Kidney epithelial cell (primary cell): ENCODE measurements at places on chromosomes 13 and 19.

DNA sequence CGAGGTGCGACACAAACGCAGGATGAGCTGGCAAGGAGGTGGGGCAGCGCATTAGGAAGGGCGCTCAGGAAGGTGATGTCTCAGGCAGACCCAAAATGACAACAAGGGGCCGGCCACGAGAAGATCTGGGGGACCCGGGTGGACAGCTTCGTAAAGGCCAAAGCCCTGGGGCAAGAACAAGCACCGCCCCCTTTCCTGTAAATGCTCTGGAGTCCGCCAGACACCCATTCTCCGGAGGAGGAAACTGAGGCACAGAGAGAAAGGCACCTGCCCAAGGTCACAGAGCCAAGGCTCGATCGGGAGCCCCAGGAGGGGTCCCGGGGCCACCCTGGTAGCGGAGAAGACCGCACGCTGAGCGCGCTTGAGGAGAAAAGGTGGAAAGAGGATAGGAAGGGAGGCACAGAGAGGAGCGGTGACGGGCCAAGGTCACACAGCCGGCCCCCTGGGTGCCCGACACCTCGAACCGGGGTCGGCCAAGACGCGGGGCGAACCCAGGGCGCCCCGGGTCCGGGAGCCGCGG lies 571 bp downstream of the SAFB2 start:
- no peak for DNase-seq

GRCh38 chr19:58394821-58395219 lies 636 bp upstream of the RNF225 start:
- no peak for DNase-seq

- no peak for DNase-seq
Measured at GRCh38 chr13:35711909-35712308, 235.4 kb upstream of the MAB21L1 start.

DNA sequence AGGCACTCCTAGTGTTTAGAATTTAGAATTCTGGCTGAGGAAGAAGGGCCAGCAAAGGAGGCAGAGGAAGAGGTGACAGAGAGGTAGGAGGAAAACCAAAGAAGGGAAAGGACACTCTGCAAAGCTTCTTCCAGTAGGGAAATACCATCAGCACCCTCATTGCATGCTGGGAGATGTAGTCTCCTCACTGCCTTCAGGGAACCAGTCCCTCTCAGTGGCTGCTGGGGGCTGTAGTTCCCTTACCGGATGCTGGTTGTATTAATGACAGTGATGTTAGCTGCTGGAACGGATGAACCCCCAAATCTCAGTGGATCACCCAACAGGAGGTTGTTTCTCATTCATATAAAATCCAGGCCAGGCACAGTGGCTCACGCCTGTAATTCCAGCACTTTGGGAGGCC lies 10.1 kb downstream of the GRIN2D start:
- no peak for DNase-seq

DNA sequence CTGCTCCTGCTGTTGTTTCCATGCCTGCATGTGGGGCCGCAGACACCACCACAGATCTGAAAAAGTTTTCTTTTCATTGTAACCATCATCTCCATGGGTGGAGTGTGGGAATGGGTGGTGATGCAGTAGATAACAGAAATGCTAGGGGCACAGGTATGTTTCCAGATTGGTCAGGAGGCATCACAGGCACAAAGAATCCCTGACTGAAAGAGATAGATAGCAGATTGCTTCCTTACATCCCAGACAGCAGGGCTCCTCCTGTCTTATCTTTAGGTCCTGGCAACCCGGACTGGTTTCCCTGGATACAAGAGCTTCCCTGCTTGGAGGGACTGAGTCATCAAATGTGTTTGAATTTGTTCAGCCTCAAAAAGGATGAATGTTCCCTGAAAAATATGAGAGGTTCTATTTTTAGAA lies 1937.6 kb downstream of the PCDH9 start:
- DNase-seq = no peak

GRCh38 chr19:1794424-1795172 lies 17.5 kb downstream of the ATP8B3 start:
- no peak for DNase-seq

DNA sequence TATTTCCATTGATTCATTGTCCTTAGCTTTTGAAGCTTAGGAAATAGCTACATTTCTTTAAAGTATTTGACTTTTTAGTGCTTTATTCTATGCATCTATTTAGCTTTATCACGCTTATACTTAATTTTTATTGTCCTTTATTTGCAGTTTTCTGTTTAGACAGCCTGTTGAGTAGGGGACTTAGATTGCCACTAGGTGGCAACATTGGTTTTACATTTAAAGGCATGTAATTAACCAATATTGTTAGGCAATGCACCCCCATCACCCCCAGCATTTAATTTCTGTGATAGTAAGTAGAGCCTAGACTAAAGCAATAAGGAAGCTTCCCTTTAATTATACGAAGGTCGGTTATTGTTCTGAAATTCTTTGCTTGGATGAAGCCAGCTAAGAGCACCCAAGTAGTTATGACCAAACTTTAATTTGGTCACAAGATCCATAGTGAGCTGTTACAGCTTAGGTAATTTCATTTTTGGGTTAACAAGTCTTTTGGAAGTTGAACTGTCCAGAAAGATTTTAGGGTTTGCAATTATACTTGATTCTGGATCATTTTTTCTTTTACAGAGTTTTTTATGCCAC lies 36.5 kb downstream of the B3GLCT start:
- DNase-seq = peak; percentile 1

- DNase-seq = no peak
Measured at GRCh38 chr13:77860507-77860981, 58.1 kb downstream of the EDNRB start.

- DNase-seq = peak; percentile 63
Measured at GRCh38 chr13:45833663-45834375, 17.7 kb downstream of the SIAH3 start.

GRCh38 chr13:112760435-112760834 lies 70.6 kb downstream of the ATP11A start:
- DNase-seq = no peak

DNA sequence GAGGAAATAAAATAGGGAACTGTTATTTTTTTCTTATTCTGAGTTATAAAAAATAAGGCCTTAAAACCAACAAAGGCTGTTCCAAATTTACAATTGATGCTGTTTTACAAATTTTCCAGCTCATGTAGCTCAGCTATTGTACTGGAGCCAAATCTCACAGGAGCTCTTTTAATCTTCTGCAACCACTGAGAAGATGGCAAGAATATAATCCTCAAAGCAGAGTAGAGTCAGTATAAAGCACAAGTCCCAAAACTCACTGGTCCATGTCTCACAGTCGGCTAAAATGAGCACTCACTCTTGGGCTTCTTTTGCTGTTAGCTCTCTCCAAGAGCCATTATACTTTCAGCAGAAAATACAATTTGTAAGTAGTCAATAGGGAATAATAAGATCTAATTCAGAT lies 1074.4 kb upstream of the PRR20A start:
- no peak for DNase-seq

GRCh38 chr13:30567072-30567471 lies 50.6 kb upstream of the USPL1 start:
- no peak for DNase-seq

GRCh38 chr13:105338773-105339172 lies 1196.7 kb downstream of the EFNB2 start:
- DNase-seq = no peak

GRCh38 chr13:73464758-73465616 lies 406.2 kb downstream of the KLF5 start:
- DNase-seq = no peak

- DNase-seq = no peak
Measured at GRCh38 chr13:83914368-83914767, 32.1 kb upstream of the SLITRK1 start.

GRCh38 chr13:39170711-39171110 lies 132.5 kb downstream of the NHLRC3 start:
- no peak for DNase-seq

GRCh38 chr19:2239771-2240770 lies 3.4 kb downstream of the SF3A2 start:
- no peak for DNase-seq

DNA sequence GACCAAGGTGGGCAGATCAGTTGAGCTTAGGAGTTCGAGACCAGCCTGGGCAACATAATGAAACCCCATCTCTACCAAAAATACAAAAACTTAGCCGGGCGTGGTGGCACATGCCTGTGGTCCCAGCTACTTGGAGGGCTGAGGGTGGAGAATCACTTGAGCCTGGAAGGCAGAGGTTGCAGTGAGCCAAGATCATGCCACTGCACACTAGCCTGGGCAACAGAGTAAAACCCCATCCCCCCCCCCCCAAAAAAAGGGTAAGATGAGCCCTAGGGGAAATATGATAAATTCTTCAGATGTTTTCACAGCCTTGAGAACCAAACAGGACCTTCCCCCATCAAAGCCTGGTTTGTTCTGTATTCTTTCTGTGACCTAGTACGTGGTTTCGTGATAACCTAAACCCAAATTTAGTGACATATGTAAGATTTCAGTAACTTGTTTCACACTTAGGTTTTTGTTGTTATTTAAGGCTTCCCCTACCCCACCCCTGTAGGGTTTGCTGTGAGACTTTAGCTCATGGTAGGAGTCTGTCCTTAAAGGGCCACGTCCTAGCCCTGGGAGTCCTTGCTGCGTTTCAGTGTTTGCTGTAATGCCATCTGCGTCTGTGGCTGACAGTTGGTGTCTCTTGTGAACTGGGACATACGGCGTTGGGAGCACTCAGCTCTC lies 49.6 kb downstream of the MYO9B start:
- DNase-seq = no peak

DNA sequence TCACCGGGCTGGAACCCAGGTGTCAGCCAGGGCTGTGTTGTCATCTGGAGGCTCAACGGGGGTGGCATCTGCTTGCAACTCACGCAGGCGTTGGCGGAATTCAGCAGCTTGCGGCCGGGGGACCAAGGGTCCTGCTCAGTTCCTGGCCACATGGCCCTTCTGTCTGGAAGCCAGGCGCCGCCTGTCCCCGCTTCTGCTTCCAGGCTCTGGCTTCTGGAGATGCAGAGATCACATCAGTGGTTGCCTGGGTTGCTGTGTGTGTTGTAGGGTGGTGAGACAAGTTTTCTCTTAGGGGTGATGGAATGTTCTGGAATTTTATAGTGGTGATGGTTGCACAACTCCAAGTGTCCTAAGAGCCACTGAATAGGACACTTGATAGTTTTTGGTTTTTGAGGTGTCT lies 5.0 kb downstream of the ADAT3 start:
- no peak for DNase-seq

DNA sequence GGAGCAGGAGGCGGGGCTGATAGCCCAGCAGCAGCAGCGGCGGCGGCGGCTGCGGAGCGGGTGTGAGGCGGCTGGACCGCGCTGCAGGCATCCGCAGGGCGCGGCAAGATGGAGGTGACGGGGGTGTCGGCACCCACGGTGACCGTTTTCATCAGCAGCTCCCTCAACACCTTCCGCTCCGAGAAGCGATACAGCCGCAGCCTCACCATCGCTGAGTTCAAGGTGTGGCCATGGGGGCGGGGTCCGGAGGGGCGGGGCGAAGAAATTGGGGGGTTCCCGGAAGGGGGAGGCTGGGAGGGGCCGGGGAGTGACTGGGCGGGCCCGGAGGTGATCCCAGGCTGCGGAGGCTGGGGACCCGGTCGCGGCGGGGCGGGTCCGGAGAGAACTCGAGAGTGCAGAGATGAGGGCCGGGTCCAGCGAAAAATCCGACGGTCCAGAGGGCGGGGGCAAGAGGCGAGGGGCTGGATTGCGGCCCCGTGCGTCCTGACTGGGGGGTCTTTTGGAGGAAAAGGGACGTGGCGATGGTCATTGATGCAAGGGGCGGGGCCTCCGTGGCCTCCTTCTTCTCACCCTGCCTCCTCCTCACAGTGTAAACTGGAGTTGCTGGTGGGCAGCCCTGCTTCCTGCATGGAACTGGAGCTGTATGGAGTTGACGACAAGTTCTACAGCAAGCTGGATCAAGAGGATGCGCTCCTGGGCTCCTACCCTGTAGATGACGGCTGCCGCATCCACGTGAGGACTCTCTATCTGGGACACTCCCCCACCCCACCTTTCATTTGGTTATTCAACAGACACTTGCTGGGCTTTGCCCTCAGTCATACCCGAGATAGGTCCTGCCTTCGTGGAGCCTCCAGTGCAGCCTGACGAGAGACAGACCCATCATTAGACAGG lies at the start of gene TBCB:
Gene TBCB, plus strand, starts transcription at position 16 of the 891 bp plus-strand sequence. Its CDS starts 93 bp downstream, at position 109.
- no peak for DNase-seq

DNA sequence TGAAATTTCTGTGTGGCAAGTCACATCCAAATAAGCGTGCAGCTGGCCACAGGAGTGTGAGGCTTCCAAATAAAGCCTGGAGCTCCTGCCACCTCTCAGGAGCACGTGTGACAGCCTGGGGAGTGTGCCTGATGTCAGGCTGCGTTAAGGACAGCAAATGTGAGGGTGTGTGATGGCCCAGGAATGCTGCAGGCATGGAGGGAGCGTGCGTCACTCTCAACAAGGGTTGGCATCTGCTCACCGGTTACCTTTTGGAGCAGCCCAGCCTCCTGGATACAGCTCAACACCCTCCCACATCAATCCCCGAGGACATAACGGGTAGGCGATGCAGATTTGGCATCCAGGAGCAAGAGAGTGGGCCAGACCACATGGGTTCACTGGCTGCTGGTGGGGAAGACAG lies 19.0 kb downstream of the NUMBL start:
- no peak for DNase-seq

DNA sequence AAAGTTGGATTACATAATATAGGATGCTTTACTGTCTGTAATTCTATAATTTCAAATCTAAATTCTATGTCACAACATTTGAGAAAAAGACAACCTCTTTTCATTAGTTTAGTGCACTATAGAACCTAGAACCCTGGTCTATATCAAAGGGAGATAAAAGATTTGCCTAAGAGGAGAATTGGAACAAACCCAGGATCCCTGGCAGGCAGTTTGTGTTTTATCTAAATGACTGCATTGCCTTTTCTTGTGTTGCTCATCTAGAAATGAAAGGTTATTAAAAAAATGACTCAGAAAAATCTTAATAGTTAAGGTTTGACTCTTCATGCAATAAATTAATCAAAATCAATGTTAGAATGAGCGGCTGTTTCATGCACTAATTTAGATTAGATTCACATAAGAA lies 96.7 kb downstream of the PCDH9 start:
- no peak for DNase-seq

DNA sequence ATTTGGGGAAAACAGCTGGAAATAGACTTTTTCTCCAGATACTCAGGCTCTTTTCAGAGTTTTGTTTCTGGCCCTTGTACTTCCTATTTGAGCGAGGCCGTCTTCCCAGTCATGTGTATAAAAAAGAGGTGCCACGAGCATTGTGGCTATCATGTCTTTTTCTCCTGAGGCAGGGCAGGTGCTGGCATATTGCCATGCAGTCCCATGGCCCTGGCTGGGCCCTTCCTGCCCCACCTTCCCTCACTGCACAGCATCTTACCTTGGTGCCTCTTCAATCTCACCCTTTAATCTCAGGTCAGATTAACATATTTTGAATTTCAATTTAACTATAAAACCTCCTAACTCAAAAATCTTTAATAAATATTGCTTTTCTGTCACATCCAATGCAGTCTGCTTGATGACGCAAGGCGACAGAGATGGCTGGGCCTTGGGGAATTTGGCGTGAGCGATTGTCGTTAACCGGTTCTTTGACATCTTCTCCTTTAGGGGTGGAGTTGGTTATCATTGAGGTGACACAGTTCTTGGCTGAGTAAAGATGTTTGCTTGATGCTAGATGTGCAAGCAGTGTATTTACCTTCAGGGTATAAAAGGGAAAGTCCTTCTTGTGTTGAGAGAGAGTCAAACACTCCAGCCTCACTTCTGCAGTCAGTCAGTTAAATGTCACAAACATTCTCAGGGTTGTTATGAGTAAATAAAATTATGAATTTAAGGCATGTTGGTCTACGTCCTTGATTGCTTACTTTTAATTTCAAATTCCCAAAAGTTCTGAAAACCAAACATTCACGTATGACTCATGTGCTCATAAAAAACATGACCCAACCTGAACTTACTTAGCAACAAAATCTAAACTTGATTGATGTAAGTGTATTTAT lies 289.9 kb downstream of the MYO16 start:
- no peak for DNase-seq
